OCI-LY7 (cell line): ENCODE measurements at places on chromosomes 2 and 18.

- DNase-seq: peak; percentile 78
These were observed 11.2 kb upstream of the GYPC start for GRCh38 chr2:126644630-126645191.

- no peak for DNase-seq
These were observed 389.0 kb upstream of the ETAA1 start for GRCh38 chr2:67008155-67008554.

- DNase-seq: no peak
These were observed 4.4 kb downstream of the KLHL41 start for GRCh38 chr2:169513926-169514325.

GRCh38 chr2:111105926-111106325 is 14.8 kb upstream of the BCL2L11 start:
- no peak for DNase-seq

GRCh38 chr2:121505005-121505404 is 25.7 kb upstream of the RNU4ATAC start:
- no peak for DNase-seq

GRCh38 chr2:137961602-137962001 is 2.7 kb upstream of the HNMT start:
- DNase-seq: no peak
